D341Med (cell line): ENCODE measurements at places on chromosomes 16 and 17.

DNA sequence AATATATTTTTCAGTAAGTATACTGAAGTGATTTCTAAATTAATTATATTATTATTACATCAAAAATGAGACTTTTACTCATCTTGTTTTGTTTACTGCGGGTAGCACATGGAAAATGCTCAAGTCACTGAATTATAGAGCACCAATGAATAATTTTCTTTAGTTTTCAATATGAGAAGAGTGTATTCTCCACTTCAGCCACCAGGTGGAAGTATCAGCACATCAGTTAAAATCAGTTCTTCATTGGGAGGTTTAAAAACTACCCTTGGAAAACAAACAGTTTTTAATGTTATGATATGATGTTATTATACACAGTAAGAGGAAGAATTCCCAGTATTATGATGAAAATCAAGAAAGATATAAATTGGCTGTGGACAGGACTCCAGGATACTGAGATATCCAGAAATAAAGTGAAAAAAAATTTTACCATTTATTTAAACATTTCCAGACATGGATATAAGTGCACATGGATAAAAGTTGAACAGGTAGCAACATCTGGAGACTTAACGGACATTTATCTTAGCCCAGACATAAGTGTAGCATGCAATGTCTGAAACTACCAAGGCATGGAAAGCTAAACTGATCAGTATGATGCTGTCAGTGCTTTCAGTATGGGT, 467.3 kb downstream of the KCNJ2 start:
- DNase-seq = peak; percentile 45

DNA sequence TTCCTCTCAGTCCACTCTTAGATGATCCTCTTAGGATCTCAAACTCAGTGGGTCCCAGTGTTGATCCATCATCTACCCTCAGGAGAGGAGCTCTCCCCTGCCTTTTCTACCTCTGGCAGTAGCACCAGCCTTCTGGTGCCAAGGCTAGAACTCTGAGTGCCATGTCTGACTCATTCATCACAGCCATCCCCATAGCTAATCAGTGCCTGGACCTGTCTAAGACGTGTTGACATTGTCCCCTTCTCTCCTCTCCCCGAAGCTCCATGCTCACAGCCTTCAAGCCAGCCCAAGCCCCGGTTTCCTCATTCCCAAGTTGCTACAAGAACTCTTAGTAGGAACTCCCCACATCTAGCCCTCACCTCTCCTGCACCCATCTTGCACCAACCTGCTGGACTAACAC, 73.5 kb upstream of the GRIN2A start:
- DNase-seq = no peak

DNA sequence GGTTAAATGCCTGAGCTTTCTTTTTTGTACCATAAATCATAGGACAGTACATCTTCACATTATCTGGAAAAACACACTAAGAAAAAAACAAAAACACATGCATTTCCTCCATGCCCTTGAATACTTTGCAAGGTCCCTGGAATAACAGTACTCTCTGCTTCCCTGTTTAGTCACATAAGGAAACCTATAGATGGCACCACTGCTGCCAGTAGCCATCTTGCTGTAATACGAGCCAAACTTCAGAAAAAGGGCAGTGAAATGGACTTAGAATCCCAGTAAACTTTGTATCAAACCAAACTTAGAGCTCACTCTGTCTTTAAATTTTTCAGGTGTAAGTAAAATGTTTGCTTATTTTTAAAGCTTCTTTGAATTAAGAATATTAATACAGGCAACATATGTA, 435.5 kb downstream of the KCNJ2 start:
- no peak for DNase-seq

DNA sequence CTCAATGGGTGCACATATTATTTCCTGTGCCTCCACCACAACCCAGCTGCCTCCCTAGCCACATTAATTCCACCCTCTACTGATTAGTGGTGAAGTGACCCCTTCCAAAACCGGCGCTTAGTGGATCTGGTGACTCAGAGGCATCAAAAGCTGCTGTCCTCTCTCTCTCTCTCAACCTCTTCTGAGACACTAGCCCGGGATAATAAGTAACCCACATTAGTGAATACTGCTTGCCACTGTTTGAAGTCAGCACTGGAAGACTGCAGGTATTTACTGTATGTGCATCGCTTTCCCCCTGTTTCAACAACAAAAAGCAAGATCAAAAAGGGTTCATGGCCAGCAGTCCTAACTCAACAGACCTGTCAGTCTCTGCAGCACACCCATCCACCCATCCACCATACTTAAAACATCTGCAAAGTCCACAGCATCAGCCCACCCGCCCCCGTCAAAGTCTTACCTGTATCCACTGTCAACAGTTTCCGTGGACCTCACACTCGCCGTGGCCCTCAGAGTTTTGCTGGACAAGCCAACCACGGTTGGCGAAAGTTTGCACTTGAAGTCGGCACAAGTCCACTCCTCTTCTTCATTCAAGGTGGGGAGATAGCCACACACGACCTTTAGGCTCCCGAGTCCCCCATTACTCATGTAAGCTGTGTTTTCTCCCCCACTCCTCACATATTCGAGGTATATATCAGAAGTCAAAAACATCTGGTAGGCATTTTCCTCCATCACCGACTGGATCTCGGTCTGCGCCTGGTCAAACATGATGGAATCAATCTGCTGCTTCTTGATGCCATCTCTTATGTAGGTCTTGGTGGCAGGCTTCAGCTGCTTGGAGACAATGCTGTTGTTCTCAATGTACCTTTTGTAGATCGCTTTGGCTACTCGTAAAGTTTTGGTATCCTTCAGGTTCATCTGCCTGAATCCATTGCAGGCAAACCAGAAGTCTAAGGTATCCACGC, 3.8 kb downstream of the AXIN2 start:
- no peak for DNase-seq

DNA sequence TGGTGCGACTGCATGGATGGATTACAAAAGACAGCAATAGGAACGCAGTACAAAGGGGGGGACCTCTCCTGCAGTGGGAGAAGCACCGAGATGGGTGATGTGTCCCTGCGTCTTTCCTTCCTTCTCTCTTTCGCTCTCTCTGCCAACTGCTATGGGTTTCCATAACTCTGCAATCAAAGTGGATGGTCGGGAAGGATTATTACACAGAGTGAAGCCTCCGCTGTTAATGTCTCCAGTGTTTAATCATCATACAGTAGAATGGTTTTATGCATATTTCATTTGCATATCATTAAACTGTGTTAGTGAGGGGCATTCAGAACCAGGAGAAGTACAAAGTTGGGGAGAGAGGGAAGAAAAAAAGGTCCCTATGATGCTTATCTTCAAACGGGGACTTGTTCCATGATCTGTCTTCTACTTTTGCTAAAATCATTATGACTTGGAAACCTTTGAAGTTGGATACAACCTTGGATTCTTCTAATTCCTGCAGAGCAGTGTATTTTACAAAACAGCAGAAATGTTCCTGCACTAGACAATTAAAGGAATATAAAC, 255.9 kb upstream of the PMFBP1 start:
- no peak for DNase-seq

DNA sequence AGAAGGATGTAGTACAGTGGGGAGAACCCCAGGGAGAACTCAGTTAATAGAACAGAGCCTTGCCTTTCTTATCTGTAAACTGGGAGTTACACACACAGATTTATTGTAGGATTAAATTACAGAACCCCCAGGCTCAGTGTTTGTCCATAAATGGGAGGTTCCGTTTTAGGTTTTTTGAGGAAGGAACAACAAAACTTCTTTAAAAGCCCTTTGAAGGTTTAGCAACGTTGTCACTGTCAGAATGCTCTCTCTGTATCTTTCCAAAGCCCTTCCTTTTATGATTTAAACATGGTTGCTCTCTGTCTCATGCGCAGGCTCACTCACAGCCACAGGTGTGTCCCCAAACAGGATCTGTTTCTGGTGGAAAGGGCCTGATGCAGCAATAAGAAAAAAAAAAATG, 9.4 kb upstream of the GNA13 start:
- DNase-seq = no peak
